ENCODE measurements at places on chromosomes 7 and 10.
A peak's percentile ranks its signal among the peaks of the same experiment; 100 is the strongest.

- DNase-seq, result peak; percentile 35
These were observed 159.9 kb downstream of the FGFR2 start for GRCh38 chr10:121438333-121438732.

DNA sequence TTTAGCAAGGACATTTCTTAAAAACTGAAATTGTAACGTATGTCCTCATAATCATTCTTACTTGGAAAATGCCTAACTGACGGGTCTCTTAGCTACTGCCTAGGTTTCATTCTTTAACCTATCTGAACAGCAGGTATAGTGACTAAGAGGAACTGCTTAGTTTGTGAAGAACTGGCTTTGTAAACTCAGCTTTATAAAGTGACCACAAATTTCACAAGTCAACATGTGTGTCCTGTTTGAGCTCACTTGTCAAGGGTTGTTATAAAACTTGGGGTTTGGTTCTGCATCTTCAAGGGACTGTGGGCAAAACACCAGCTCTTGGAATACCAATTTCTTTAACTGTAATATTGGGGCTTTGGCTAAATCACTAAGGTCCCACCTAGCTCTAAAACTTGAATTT lies 32.2 kb downstream of the MRPS33 start:
- no peak for DNase-seq

DNA sequence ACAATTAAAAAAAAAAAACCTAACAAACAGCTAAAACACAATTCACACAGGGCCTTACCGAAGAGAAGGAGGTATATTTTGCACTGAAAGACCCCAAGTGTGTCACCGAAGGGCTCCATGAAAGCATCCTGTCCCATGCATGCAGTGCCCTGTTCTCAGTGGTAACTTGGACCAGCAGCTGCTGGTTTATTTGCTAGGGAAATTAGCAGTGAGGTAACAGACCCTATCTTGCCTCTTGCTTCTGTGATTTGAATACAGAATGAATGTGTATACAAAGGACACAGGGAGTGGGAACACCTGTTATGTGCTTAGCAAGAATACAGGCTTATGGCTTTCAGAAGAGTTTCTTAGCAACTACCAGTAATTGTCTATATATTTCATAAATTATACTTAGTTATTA lies at the start of gene HEPACAM2:
TSS of gene HEPACAM2 (minus strand) at position 160 of the 400 bp plus-strand sequence.
- DNase-seq, result no peak

DNA sequence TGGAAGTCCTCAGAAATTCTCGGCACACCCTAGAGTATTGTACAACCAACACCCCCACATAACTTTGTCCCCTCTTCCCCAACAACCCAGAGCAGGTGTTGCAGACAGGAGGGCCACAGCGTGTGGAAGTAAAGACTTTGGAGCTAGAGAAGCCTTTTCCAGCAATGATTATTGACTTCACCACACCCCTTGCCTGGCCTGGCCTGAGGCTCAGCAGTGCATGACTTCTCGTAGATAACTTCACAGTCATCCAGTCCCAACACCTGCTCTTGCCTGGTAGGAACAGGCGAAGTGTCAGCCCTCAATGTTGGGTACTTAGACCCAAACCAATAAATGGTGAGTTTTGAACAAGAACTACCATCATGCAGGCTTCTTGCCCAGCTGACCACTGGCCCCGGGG lies 36.7 kb downstream of the GOT1 start:
- no peak for DNase-seq

DNA sequence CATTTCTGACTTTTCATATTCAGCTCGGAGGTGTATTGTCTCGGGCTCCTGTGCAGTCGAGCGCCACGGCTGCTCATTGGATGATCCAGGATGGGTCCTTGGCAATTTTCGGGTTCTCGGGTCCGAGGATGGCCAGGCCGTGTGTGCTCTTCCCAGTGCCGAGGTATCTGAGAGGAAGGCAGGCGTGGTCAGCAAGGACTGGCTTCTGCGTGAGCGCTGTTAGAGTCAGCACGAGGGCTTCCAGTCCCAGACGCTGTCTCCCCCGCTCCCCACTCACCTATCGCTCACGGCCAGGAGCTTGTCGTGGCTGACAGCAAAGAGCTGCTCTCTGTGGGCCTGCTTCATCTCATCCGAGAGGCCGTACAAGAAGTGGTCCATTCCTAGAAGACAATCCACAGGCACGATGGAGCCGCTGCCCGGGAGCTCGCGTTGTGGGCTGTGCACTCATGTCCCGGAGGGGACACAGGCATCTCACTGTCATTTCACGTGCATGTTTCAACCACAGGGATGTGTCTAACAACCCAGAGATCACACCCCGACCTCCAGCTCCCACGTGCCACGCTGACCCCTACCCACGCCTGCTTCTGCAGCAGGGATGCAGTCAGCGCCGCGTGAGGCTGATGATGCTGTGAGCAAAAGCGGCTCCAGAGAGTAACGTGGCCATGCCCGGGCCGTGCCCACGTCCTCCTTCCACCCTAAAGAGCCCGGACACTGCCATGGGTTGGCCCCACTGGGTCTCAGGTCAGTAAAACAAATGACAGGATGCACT lies 34.4 kb downstream of the PITRM1 start:
- DNase-seq, result no peak

- no peak for DNase-seq
These were observed 950.0 kb upstream of the CELF2 start for GRCh38 chr10:10067644-10068043.

DNA sequence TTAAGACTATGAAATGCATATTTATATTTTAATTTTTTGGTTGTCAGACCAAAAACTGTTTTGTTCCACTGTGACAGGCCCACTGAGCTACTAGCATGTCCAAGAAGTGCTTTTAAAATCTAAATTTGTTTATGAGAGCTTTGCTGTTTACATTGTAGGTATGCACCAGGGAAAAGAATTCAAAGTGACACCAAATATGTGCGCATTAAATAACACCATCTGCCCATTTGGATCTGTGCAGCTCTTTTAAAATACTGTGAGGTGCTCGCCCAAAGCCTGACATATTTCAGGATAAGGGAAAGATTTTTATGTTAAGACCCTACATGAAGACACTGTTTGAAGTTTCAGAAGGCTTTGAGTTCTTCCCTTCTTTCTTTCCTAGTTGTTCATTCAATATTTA lies 162.9 kb downstream of the ST7 start:
- DNase-seq, result no peak

GRCh38 chr10:28668363-28669226 lies 8.7 kb upstream of the BAMBI start:
- DNase-seq, result peak; percentile 30

DNA sequence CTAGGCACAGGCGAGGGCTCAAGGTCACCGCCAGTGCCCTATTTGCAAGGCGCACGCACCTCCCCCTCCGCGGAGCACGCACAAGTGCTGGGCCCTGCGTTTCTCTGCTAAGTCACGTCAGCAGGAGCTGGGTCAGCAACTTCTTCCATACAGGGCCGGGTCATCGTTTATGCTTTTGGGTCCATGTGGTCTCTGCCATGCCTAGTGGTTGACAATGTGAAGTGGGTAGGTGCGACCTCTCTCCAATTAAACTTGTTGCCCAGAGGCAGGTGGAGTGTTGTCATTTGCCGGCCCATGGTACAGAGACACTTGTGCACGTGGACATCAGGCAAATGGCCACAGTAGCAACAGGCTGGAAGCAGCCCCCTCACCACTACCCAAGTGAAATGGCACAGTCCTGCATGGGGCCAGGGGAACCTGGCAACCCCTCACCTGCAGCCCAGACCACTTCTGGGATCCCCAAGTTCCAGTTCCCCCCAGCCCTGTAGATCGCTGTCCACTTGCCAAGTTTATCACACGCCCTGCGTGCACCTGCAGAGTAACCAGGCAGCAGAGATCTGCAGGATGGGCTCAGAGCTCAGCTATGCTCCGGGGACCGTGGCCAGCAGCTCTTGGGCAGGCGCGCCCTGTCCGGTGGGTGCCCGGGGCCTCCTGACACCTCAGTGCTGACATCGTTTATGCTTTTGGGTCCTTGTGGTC lies 86.1 kb upstream of the PPP2R2D start:
- no peak for DNase-seq

DNA sequence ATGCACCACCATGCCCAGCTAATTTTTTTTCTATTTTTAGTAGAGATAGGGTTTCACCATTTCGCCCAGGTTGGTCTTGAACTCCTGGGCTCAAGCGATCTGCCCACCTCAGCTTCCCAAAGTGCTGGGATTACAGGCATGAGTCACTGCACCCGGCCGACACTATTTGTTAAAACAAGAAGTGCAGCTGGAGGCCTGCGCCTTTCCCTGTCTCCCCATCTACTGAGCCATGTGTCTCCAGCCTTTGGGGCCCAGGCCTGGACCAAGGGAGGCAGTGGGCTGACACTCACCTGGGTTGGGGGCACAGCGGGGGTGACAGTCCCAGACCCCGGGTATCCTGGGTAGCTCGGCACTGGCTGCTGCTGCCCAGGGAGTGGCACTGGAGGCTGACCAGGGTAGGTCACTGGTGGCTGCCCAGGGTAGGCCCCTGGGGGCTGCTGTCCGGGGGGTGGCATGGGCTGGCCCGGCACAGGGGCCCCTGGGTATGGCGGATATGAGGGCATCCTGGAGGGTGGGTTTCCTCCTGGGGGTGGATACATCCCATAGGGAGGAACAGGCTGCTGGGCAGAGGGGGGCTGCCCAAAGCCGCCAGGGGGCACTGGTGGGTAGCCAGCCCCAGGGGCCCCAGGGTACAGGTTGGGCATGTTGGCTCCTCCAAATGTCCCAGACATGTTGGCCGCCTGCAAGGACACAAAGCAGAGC lies 36.3 kb downstream of the PLAC9 start:
- no peak for DNase-seq

GRCh38 chr10:23157691-23158369 lies 34.3 kb upstream of the PTF1A start:
- DNase-seq, result peak; percentile 41

DNA sequence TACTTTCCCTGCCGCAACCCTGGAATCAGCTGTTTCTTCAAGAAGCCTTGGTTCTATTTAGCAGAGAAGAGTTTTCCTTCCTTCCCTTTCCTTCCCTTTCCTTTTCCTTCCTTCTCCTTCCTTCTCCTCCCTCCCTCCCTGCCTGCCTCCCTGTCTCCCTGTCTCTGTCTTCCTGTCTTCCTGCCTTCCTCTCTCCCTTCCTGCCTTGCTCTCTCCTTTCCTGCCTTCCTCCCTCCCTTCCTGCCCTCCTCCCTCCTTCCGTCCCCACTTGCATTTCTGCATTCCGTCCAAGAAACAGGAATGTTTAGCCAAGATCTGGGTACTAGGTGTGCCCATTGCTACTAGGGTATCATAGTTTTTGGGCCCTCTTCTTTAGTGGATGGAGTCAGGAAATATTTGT lies 21.9 kb downstream of the SND1 start:
- no peak for DNase-seq

DNA sequence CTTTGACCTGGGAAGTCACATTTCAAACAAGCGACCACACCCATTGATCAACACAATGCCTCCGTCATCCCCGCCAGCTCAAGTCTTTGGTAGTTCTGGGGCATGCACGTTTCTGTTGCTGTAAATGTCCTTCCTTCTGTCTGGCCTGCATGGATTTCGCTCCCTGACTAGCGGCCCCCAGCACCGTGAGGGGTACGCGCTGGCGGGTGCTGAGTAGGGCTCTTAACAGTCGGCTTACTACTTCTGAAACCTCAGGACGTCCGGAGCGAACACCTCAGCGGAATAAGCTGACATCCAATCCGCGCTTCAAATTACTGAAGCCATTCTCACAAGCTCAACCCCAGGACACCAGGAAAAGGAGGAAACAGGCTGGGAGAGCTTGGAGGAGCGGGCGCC lies 505 bp downstream of the NUDCD3 start:
- peak; percentile 34 for DNase-seq

DNA sequence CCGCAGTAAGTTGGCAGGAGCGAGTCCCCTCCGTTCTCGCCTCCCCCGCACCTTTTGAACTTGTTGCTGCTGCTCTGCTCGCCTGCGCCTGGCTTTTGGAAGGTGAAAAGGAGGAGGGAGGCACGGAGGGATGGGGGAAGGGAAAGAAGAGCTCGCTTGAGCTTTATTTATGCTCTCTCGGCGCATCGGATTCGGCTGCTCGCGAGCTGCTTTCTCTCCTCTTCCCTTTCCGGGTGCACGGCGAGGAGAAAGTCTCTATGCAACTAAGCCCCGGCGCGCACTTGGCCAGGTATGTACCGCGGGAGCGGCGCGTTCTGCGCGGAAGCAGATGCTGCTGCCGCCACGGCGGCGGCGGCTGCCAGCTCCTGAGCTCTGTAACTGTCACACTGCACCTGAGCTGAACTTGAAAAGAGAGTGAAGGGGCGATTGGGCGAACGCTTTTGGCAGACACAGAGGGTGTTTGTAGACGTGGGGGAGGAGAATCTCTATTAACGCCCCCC lies 551 bp downstream of the KCND2 start:
- DNase-seq, result peak; percentile 17

- peak; percentile 8 for DNase-seq
These were observed 1.9 kb upstream of the NRF1 start for GRCh38 chr7:129609666-129610065.

GRCh38 chr7:77734659-77735421 lies 38.6 kb downstream of the RSBN1L start:
- DNase-seq, result no peak

DNA sequence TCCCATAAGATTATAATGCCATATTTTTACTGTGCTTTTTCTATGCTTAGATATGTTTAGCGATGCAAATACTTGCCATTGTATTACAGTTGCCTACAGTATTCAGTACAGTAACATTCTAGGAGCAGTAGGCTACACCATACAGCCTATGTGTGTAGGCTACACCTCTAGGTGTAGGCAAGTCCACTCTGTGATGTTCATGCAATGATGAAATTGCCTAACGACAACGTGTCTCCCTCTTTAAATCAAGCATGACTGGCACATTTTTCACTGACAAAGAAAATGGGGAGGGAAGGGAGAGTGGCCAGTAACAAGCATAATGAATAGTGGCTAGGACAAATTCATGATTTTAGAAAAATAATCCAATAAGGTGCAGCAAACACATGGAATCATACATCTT lies 1.7 kb downstream of the NCAPG2 start:
- no peak for DNase-seq

DNA sequence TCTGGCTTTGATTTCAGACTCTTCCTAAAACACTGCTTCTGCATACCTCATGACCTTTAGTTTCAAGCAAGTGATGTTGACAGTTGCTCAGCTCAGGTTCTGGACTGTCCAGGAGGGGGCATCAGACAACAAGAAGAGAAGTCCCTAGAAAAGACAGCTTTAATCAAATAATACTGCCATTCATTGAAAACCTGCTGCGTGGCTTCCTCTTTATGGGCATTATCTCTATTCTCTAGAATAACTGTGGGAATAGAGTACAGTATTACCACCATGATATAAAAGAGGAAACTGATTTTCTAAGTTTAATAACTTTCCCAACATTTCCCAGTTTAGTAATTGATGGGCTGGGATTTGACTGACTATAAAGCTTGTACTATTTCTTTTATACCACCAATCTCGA lies 170.4 kb downstream of the SNX13 start:
- DNase-seq, result peak; percentile 68

DNA sequence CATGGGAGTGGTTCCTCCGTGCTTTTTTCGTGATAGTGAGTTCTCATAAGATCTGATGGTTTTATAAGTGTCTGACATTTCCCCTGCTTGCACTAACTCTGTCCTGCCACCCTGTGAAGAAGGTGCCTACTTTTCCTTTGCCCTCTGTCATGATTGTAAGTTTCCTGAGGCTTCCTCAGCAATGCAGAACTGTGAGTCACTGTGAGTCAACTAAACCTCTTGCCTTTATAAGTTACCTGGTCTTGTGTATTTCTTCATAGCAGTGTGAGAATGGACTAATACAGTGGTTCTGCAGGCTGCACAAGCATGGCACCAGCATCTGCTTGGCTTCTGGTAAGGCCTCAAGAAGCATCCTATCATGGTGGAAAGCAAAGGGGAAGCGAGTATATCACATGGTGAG lies 1144.6 kb downstream of the SORCS3 start:
- DNase-seq, result no peak

Data from fibroblast of skin of back (primary cell).